ENCODE measurements at places on chromosomes 12 and 14.

DNA sequence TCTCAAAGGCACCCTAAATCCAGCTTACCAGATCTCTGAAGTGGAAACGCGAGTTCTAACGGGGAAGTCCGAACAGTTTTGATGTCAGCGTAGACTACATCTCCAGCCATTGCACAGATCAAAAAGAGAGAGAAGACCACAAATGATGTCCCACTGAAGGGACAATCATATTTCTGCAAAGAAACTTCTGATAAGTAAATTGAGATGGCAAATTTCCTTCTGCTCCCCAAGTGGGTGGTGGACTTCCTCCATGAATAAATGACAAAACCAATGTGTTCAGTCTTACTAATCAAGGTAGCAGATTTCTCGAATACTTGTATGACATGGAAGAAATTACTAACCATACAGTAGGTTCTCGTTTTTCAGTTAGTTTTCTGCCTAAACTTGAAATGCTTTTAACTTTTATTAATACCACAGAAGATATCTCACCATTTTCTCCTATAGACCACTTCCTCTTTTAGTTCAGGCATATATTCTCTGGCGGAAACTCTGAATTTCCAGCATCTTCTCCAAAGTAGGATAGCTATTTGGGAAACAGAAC is at the start of gene CLECL1:
TSS of gene CLECL1 (minus strand) at position 177 of the 541 bp plus-strand sequence.
- peak; percentile 54 for DNase-seq

DNA sequence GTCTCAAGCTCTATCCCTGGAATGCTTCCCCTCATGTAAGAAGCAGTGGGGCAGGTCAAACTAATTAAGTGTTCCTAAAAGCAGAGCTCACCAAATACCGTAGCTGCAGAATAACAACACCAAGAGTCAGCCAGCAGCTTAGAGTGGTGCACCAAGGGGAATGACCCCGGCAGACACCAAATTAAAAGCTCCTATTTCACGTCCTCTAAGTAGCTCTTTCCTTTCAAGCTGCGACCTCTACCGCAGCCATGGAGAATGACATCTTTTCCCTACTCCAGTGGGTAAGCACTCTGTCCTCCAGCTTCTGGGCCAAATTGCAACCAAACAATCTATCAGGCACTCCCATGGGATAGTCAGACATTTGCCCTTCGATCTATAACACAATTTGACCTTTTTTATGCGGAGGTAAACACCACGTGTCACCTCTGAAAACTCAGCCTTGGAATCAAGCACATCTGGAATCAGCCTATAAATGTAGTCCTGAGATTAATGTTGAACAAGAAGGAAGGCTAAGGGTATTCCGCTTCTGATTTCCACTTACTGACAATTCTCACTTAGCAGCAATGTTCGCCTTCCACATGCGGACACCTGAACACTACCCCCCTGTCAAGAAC is 67.6 kb upstream of the CDKN3 start:
- no peak for DNase-seq

- peak; percentile 59 for DNase-seq
Observed at GRCh38 chr14:65206448-65207096, 104.3 kb upstream of the MAX start.

GRCh38 chr14:65038966-65039365 is 52.3 kb downstream of the FNTB start:
- DNase-seq = no peak

DNA sequence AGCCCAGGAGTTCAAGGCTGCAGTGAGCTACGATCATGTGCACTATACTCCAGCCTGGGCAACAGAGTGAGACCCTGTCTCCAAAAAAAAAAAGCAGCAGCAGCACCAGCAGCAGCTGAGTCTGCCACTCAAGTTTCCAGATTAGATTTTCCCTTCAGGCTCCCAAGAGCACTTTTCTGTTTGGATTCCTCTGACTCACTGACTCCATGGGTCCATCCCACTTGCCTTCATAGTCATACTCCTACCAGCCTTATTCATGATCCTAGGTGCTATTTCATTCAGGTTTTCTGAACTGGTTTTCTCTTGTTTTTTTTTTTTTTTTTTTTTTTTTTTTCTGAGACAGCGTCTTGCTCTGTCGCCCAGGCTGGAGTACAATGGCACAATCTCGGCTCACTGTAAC is 6.8 kb upstream of the TWF1 start:
- DNase-seq = no peak

DNA sequence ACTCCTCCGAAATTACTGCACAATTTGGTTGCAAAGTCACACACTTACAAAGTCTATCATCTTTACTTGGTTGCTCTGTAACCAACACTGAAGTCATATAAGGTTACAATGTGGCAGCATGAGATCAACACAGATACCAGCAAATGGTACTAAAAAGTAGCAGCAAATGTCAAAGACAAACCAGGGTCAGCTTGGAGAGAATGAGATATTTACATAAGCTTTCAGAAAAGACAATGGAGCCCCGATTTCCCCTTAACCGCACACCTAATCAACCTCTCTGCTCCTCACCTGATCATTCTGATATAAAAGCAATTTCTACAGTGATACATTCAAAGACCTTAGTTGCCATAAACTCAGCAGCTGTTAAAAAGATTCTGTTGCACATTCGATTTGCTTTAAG is 76.4 kb upstream of the FOXN3 start:
- no peak for DNase-seq

GRCh38 chr12:109719123-109720022 is 5.7 kb downstream of the FAM222A start:
- DNase-seq = no peak

DNA sequence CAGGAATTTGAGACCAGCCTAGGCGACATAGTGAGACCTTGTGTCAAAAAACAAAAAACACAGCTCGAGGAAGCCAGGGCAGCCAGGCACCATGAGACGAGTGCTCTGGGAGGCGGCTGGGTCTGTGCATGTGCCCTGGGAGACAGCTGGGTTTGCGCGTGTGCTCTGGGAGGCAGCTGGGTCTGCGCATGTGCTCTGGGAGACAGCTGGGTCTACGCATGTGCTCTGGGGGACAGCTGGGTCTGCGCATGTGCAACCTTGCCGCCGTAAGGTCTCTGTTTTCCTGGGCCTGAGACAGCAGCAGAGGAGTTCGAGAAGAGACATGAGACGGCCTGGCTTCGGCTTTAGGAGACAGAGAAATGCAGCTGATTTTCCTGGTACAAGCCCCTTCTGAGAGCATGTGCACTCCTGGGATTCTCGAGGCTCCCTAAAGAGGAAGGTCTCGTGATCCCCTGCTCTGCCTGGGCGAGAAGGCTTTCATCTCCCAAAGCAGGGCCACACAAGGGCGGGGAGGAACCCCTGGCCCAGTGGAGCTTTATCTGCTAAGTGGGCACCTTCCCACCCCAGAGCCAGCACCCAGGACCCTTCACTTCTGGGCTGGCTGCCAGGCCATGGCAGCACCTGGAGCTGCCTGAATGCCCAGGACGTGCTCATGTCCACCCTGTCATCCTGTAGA is 3.5 kb upstream of the BDKRB1 start:
- DNase-seq = no peak

- DNase-seq = no peak
Observed at GRCh38 chr12:64627771-64628170, 17.5 kb downstream of the RASSF3 start.

DNA sequence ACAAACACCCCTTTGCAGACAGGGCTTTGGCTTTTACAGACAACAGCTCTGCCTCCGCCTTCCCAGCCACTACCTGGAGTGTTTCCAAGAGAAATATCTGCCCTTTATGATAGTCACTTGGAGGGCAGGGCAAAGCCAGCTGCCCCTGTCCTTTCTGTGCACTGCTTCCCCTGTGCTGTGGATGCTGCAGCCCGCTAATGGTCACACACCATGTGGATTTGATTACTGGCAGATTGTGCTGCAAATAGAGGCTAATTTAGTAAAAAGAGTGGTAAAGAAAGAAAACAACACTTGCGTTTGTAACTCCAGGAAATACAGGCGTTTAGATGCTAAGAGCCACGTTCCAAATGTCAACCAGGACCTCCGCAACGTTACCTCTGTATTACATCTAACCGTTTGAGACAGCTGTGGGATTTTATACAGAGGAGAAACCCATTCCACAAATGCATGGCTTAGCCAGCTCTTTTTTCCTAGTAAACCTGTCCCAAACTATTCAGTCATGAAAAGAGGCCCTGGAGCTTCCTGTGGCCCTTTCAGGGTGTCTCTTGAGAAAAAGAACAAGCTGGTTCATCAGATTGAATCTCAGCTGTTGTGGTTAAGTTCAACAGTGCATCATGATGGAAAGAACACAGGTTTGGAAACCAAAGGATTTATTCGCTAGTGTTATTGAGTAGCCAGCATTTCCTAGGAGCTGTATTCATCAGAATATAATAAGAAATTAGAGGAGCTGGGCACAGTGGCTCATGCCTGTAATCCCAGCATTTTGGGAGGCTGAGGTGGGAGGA is 30.1 kb upstream of the PWP1 start:
- DNase-seq = no peak

- no peak for DNase-seq
Observed at GRCh38 chr14:22179190-22179589, 409.8 kb downstream of the DAD1 start.

DNA sequence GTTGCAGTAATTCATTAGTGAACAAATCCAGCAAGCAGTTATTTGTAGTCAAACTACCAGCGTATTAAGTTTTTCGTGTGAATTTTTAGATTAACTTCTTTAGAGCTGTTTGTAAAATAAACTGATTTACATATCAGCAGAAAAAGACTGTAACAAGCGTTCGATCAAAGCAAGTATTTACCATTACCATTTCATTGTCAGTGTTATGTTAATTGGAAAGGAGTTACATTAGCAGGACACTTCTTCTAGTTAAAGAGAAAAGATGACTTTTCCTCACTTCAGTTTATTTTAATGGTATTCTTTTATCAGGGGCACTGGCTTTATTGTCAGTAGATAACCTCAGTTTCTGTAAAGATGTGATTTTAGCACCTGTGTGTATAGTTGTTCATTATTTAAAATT is 151.1 kb upstream of the AEBP2 start:
- DNase-seq = no peak

All from T-helper 2 cell treated with Interferon-gamma antibody and Interleukin-4, amounts not matched to agents 5 μg/mL and 100 μg/mL, for 36 hours (primary cell).